ENCODE measurements at places on chromosomes 6 and 20.
A peak's percentile ranks its signal among the peaks of the same experiment; 100 is the strongest.

GRCh38 chr6:149887343-149887742 lies 10.6 kb downstream of the RAET1E start:
- no peak for DNase-seq

DNA sequence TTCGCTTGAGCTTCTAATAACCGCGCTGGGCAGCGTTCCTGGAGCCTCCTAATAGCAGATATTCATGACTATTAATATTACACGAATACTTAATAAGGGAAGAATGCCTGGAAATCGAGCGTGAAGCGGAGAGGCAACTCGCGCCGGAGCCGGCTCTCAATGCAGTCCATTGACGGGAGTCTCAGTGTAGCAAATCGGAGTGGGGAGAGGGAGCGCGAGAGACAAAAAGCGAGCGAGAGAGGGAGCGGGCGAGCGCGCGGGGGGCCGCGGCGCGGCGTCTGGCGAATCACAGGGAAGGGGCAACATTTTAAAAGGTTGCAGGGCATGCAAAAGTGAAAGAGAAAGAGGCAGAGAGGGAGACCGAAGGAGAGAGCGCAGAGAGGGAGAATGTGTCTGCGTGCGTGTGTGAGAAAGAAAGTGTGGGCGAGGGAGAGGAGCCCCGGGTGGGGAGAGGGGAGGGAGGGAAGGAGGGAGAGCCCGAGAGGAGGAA lies 2.9 kb downstream of the TFAP2A start:
- DNase-seq, result peak; percentile 66

GRCh38 chr6:10256113-10256690 lies 158.7 kb downstream of the TFAP2A start:
- DNase-seq, result no peak

DNA sequence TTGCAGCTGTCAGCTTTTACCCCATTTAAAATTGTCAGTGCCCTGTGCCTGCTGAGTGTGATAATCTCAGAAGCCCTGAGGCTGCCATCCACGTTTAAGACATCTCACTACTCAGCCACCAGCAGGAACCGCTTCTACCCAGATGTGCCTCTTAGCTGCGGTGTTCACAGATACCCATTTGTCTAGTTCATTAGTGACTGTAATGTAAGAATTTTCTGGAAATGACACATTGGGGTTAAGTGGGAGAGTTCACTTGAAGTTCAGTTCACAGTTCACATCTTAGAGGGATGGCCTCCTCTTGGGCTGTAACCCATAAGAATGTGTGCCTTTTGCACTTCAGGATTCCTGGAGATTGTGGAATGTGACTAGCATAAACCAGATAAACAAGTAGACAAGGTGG lies 477.7 kb downstream of the BTBD3 start:
- no peak for DNase-seq

GRCh38 chr6:17831135-17831534 lies 124.4 kb upstream of the NUP153 start:
- DNase-seq, result no peak

DNA sequence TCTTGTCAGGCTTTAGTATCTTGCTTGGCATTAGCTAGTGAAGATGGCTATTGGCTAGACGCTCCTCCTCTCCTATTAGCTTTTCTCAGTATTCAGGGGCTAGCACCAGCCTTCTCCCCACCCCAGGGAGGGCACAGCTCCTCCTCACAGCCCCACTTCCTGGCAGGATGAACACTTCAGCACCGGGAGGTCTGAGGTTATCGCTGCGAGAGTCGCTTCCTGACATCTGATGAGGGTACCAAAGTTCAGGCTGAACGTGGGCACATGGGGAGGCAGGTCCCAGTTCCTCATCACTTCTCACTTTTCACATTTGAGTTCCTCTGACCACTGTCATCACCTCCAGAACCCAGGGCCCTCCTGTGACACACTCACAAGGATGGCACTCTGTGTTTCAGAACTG lies 66.6 kb downstream of the LAMA4 start:
- DNase-seq, result no peak

DNA sequence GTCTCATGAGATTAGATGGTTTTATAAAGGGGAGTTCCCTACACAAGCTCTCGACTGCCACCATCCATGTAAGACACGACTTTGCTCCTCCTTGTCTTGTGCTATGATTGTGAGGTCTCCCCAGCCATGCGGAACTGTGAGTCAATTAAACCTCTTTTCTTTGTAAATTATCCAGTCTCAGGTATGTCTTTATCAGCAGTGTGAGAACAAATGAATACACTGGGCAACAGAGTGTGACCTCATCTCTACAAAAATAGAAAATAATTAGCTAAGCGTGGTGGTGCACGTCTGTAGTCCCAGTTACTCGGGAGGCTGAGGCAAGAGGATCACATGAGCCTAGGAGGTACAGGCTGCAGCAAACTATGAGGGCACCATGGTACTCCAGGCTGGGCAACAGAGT lies 51.3 kb downstream of the MDN1 start:
- DNase-seq, result no peak

GRCh38 chr6:70474751-70475150 lies 61.4 kb downstream of the FAM135A start:
- DNase-seq, result no peak

- DNase-seq, result no peak
These were observed 215.1 kb downstream of the PRL start for GRCh38 chr6:22081709-22082108.

DNA sequence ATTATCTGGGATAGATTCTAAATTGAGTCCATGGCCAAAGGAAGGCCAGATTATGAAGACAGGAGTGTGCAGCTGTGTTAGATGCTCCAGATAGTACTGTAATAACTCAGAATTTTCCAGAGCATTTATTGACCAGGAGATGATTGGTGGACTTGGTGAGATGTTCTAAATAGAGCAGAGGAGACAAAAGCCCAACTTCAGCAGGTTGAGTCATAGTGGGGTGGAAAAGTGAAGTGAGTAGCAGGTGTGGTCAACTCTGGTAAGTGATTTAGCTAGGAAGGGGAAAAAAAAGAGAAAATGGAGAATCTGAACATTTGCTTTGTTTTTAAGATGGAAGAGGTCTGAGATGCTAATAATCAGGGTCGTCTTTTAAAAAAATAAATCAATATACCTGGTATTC lies 227.4 kb downstream of the TMEM200A start:
- DNase-seq, result no peak

- no peak for DNase-seq
These were observed 1321.3 kb downstream of the HACE1 start for GRCh38 chr6:103538381-103538780.

- no peak for DNase-seq
These were observed 131.9 kb downstream of the SLC24A3 start for GRCh38 chr20:19344341-19344740.

- no peak for DNase-seq
These were observed 94.4 kb downstream of the TOX2 start for GRCh38 chr20:44008806-44009678.

DNA sequence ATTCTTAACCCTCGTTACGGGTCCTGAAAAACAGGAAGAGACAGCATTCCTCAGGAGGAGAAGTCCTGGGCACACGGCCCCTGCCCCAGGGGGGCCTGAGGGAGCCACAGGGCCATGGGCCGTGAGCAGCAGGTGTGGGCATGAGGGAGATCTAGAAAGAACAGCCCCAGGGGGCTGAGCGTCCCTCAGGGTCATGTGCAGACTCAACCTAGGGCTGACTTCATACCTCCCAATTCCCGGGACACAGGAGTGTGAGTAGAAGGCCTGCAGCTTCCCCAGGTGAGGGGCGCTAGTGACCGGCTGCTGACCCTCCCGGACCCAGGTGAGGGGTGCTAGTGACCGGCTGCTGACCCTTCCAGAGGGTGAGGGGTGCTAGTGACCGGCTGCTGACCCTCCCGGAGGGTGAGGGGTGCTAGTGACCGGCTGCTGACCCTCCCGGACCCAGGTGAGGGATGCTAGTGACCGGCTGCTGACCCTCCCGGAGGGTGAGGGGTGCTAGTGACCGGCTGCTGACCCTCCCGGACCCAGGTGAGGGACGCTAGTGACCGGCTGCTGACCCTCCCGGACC lies 35.1 kb downstream of the FRMD1 start:
- DNase-seq, result no peak

DNA sequence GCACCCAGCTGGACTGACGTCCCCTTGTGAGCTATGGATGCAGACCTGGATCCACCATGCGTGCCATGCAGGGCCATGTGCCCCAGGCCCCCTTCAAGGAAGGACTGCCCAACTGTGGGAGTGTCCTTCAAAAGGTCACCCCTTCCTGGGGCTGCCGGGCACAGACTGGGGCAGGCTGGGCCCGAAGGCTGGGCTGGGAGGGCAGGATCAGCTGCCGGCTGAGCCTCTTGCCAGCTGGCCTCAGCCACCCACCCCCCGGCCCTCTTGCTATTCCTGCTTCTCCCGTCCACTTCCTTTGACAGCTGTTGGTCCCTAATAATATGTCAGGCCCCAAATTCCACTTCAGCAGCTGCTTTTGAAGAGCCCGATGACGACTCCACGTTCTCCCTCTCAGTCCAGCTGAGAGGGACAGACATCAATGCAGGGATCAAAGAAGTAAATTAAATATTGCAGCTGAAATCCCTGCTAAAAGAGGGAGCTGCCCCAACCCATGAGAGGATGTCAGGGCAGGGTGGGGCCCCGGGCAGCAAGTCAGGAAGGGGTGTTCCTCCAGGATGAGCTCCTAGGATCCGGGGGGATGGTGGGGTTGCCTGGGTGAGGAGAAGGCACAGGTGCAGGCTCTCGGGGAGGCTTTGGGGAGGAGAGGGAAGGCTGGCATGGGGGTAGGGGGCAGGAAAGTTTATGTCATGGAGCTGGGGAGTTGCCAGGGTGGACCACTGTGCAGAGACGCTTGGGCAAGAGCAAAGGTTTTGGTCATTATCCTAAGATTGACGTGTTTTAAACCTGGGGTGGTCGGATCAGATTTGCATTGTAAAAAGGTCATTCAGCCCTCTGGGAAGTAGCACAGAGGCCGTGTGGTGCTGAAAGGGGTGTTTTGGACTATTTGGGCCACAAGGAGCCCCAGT lies 185.0 kb downstream of the ANKRD60 start:
- DNase-seq, result no peak

- DNase-seq, result no peak
These were observed 24.6 kb downstream of the DNAAF9 start for GRCh38 chr20:3382836-3383235.

GRCh38 chr6:52741872-52742271 lies 21.4 kb downstream of the GSTA2 start:
- DNase-seq, result no peak

GRCh38 chr20:21507400-21508229 lies 6.2 kb downstream of the NKX2-2 start:
- no peak for DNase-seq

DNA sequence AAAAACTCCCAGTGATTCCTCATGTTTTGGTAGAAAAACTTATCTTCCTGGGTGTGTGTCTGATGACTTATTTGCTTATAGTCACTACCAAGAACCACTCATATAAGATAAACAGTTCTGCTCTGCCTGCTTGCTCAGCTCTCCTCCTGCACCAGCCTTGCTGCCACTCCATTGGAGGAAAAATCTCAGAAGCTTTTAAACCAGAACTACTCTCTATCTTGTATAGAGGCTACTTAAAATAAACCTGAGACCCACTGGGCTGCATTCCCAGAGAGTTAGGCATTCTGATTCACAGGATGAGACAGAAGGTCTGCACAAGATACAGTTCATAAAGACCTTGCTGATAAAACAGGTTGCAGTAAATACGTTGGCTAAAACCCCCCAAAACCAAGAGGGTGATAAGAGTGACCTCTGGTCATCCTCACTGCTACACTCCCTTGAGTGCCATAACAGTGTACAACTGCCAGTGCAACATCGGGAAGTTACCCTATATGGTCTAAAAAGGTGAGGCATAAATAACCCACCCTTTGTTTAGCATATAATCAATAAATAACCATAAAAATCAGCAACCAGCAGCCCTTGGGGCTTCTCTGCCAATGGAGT lies 728.3 kb downstream of the EPHA7 start:
- DNase-seq, result no peak

DNA sequence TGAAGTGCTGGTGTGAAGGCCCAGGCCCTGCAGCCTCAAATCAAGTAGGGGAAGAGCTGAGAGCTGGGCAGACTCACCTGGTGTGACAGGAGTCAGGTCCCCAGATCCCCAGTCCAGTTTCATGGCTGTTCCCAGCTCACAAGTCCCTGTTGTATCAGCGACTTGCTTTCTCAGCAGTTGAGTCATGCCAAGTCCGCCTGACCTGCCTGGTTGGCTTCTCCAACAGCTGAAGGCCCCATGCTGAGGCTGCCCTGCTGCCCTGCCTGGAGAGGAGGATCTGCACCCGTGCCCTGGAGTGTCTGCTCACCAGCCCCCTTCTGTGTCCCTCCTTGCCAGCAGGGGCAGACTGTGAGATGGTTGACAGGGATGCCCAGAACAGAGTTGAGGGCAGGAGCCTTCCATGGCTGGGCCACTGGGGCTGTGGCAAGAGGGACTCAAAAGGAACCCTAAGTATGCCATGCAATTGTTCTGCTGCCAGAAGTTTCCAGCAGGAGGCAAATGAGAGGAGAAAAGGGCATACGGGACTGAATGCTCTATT lies 39.3 kb upstream of the TRAF3IP2 start:
- DNase-seq, result no peak

- no peak for DNase-seq
These were observed 153.1 kb downstream of the EPHA7 start for GRCh38 chr6:93266116-93266817.

- DNase-seq, result no peak
These were observed 37.9 kb downstream of the SYNDIG1 start for GRCh38 chr20:24507182-24507853.

- DNase-seq, result no peak
These were observed 799.5 kb downstream of the QKI start for GRCh38 chr6:164214066-164214465.

GRCh38 chr6:83183082-83183828 lies 9.8 kb downstream of the PGM3 start:
- no peak for DNase-seq

GRCh38 chr6:11262242-11262641 lies 29.8 kb upstream of the NEDD9 start:
- no peak for DNase-seq

GRCh38 chr6:157238346-157238745 lies 85.0 kb downstream of the TMEM242 start:
- no peak for DNase-seq

DNA sequence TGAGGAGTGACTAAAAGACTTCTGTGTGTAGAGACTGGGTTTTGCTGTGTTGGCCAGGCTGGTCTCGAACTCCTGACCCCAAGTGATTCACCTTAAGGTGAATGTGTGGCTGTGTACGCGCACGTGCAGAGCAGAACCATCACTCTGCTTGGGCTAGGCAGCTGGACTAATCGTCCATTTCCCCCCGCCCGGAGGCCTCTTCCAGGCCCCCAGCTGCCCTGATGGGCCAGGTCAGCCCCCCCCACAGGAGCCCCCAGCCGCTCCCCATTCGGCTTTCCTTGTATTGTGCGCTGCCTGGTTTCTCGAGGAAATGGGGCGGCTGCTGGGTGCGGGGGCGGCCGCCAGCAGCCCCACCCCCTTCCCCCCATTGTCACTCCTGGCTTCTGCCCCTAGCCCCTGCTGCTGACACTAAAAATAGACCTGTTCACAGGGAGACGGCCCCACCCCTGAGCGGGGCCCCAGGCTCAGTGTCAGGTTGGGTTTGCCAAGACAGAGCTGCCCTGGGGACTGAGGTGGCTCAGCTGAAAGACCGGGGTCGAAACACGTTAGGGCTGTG lies 24.6 kb upstream of the CSNK2A1 start:
- DNase-seq, result no peak

GRCh38 chr20:55160037-55160436 lies 684.6 kb downstream of the DOK5 start:
- DNase-seq, result no peak

GRCh38 chr6:169254456-169255316 lies 1.0 kb upstream of the THBS2 start:
- no peak for DNase-seq

All from NCI-H1417 treated with DMSO at 0.1 percent for 48 hours (cell line).